ENCODE measurements at places on chromosomes 11 and 22.
A peak's percentile ranks its signal among the peaks of the same experiment; 100 is the strongest.

- DNase-seq: no peak
Measured at GRCh38 chr11:65377777-65378176, 4.7 kb downstream of the SLC25A45 start.

DNA sequence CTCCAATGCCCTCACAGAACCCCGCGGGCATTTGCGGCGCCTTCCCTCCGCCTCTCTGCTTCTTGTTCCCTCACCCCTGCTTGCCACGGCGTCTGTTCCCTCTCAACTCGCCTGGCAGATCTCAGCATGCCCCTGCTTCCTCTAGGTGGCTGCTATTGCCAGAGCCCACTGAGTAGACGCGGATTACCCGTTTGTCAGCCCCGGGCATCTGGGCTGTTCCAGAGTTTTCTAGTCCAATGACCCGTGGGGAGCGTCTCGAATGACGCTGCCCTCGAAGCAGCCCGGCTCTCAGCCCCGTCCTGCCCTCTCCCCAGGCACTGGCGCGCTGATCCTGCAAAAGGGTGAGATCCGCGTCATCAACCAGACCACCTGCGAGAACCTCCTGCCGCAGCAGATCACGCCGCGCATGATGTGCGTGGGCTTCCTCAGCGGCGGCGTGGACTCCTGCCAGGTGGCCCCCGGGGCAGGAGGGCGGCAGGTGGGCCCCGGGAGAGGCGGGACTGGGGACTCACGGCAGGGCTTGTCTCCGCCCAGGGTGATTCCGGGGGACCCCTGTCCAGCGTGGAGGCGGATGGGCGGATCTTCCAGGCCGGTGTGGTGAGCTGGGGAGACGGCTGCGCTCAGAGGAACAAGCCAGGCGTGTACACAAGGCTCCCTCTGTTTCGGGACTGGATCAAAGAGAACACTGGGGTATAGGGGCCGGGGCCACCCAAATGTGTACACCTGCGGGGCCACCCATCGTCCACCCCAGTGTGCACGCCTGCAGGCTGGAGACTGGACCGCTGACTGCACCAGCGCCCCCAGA, 49.7 kb downstream of the ST14 start:
- DNase-seq: no peak

GRCh38 chr11:95327273-95327948, 96.4 kb upstream of the SESN3 start:
- DNase-seq: no peak

DNA sequence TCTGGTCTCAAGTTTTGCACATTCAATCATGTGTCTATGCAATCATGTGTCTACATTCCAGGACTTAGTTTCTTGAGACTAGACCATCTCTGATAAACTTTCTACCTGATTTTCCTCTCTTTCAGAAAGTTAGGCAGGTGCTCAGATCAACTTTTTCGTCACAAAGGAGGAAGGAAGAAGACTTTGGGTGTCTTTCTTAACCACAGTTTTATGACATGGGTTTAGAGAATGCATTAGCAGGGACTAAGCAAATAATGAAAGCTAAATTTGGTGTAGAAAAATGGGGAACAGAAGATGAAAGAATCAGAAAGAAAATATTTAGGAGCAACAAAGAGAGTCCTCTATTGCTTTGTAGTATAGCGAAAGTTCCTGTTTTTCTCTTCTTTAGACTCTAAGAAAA, 7.7 kb upstream of the GLYATL1B start:
- no peak for DNase-seq

- DNase-seq: no peak
Measured at GRCh38 chr11:76030286-76030685, 176.0 kb downstream of the WNT11 start.

GRCh38 chr11:101745756-101746155, 161.9 kb upstream of the TRPC6 start:
- DNase-seq: no peak

GRCh38 chr11:125263268-125263790, 98.8 kb downstream of the PKNOX2 start:
- no peak for DNase-seq

DNA sequence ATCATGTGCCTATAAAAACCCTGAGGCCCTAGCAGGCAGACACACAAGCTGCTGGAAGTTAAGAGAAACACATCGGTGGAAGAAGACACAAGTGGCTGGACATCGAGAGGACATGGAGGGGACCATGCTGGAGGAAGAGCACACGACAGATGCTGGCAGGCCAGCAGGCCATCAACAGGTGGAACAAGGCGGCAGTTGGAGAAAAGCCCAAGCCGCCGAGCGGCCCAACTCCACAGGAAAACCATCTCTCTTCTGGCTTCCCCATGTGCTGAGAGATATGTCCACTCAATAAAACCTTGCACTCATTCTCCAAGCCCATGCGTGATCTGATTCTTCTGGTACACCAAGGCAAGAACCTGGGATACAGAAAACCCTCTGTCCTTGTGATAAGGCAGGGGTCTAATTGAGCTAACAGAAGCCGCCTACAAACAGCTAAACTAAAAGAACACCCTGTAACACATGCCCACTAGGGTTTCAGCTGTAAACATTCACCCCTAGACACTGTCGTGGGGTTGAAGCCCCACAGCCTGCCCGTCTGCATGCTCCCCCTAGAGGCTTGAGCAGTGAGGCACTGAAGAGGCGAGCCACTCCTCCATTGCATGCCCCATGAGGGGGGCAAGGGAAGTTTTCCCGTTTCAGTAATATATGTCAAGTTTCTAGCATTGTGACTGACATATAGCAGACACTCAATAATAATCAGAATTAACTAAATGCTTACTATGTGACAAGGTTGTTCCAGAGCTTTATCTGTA, 39.0 kb upstream of the MMP20 start:
- DNase-seq: no peak

DNA sequence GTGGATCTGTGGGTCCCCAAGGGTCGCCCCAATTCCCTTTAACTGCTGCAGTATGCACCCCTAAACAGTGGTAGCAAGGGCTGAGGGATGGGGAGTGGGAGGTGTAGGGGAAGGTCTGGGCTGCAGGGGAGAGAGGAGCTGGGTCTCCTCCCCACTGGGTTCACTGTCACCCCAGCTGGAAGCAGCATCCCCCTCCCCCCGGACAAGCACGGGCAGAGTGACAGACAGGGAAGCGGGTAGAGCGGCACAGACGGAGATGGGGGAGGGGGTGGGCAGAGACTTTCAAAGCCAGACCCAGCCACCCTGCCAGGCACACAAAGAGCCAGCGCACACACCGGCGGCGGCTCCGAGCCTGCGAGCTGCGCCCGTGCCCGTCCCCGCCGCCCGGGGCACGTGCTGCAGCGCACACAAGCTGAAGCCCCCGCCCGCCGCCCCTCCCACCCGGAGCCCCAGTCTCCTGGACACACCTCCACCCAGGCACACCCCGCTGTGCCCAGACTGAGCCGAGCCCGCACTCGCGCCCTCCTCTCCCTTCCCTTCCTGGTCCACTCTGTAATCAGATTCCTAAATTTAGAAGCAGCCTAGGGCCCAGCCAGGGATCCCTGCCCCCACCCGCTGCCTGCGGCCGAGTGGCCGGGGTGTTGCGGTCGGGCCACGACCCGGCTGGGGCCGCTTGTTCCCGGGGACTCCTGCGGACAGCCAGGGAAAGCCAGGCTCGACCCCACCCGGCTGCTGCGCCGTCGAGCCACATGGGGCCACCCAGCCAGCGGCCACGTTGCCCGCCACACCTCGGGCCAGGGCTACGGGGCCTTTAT, 935 bp upstream of the RCOR2 start:
- no peak for DNase-seq

DNA sequence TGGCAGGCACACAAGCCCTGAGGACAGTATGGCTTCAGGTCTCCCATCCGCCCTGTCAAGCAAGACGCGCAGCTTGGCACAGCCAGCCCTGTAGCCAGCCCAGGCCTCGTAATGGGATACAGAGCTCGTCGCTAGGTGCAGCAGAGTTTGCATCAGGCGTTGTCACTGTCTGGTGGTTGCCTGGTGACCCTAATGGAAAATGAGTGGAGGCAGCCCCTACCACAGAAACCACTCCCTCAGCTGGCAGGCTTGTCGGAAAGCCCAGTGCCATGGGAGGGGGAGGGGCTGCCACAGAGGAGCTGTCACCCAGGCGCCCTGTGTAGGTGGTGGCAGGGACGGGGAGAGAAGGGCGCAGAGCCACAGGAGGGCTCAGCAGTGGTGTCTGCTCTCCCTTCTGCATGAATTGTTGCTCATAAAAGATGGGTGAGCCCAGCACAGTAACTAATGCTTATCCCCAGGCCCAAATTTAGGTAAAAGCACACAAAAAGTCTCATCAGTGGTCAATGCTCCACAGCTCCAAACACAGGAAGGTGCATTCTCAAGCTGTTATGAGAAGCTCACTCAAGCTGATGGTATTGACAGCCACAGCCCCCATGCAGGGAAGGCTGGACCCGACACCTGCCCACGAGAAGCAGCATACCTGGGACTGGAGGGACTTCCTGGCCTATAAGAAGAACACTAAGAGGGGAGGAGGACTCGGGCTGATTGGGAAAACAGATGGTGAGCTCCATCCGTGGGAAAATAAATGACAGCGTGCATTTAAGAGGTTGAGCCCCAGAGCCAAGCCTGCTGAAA, 164.6 kb downstream of the ETS1 start:
- DNase-seq: peak; percentile 71

DNA sequence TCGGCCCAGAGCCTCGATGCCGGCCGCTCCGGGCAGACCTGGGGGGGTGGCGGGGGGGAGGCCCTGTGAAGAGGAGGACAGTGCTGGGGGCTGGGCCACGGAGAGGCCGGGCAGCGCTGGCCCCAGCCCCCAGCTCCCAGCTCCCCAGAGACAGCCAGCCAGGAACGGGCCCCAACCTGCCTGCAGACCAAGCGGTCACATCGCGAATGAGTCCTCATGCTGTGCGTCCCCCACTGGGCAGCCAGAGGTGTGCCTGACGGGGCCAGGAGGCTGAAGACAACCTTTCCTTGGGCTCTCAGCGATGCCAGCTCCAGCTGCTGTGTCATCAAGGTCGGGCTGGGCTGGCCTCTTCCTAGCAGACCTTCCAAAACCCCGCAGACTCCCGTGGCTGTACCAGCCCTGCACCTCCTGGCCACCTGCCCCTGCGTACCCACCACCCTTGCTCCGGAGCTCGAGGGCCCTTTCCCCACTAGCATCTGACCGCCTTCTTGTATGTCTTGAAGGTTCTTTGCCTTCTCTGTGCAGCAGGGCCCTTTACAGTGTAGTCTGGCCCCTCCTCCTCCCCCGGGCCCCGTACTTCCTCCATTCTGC, 88.4 kb downstream of the CDKN1C start:
- no peak for DNase-seq

DNA sequence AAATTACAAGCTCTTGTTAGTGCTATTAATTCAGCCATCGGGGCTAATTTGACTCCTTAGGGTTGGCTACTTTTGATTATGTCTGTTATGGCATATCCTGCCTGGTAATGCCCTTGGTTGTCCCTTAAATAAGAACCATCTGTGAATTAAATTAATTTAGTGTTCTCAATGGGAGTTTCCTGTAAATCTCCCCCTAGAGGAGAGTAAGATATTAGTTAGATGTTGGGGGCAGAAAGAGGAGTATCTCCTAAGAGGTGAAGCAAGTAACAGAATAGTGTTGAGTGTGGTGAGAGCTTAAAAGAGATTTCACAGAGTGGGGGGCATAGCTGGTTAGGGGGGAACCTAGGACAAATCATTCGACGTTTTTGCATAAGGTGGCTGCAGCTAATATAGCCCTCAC, 1126.9 kb downstream of the JRKL start:
- DNase-seq: no peak

DNA sequence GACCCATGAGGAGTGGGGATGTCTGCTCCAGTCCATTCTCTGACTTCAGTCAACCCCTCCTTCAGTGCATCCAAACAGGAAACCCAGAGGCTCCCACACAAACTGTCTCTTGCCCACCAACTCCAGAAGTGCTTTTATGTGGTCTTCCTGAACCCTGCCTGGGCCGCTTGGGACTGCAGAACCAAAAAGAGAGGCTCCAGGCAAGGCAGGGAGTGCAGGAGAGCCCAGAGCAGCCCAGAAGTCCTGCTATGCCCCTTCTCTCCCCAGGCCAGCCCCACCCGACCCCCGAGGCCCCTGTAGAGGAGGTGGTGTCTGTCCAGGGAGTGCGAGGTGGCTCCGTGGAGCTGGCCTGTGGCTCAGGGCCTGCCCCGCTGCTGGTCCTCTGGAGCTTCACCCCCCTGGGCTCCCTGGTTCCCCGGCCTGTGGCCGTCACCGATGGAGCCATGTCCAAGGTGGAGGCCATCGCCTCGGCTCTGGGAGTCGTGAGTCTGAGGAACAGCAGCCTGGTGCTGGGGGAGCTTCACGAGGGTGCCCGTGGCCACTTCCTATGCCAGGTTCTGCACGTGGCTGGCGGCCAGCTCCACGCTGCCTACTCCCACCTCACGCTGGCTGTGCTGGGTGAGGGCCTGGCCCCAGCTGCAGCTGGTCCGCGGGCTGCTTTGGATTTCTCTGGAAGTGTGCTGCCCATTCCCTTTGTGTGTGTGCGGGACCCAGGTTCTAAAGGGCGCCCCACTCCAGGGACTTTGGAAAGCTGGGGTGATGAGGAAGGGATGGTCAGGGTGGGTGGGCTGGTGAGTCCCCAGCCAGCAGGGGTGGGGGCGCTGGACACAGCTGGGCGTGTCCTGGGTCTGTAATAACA, 1.8 kb downstream of the VSIG10L2 start:
- no peak for DNase-seq

DNA sequence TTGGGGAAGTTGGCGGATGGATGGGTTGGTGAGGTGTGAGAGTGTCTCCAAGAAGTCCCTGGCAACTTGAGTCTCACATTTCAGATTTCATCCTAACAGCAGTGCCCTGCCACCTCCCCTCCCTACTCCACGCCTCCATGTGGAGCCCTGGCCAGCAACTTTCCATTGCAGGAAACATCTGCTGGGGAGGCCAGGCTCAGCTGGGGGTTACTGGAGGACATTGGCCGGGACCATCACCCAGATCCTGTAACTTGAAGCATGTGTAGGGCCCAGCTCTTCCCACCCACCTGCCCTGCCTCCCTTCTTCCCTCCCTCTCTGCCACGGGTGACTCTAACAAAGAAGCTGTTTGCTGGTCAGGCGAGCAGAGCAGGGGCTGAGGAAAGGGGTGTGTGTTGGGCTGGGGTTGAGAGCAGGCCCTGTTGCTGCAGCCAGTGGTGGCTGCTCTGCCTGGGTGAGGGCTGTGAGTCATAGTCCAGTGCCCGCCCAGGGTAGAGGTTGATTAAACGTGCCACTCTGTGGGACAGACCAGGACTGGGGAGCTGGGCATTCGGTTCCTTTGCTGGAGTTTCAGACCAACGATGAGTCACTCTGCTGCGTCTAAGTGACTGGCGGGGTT, 64.0 kb downstream of the SCN3B start:
- DNase-seq: no peak
